Sciatic nerve (tissue), 2 donors: ENCODE measurements at places on chromosomes 16 and 17.
A peak's percentile ranks its signal among the peaks of the same experiment; 100 is the strongest.

- no peak for DNase-seq
Observed at GRCh38 chr16:11306997-11307638, 26.0 kb upstream of the PRM1 start.

DNA sequence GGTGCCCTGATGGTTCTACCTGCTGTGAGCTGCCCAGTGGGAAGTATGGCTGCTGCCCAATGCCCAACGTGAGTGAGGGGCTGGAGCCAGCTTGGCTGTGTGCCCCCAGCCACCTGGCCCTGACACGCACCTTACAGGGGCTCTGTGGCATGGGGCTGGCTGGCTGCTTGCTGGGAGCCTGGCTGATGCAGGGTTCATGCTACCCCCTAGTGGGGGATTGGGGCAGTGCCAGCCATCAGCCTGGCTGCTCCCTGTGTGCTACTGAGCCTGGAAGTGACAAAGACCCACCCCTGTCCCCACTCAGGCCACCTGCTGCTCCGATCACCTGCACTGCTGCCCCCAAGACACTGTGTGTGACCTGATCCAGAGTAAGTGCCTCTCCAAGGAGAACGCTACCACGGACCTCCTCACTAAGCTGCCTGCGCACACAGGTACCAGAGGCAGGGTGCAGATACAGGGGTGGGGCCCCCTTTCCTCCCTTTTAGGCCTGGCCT lies 5.7 kb downstream of the GRN start:
- no peak for DNase-seq

DNA sequence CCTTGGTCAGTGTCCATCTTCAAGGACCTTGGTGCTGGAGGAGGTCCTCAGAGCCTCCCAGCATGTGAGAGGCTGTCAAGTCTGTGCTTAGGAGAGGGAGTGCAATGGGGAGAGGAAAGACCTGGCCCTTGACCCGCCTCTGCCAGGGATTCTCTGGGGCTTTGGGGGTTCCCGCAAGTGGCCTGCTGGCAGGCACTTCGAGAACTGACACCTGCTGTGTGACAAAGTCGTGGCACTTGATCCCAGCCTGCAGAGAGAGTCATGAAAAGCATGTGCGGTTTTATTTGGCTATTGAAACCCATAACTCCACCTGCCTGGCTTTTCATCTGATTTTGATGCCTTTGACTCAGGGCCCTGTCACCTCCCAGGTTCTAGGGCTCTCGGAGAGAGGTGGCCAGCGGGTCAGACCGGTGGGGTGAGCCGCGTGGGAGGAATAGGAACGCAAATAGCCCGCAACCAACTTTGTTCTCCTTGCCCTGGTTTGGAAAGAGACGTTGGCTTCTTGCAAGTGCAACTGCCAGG lies 42.8 kb upstream of the GSE1 start:
- no peak for DNase-seq

DNA sequence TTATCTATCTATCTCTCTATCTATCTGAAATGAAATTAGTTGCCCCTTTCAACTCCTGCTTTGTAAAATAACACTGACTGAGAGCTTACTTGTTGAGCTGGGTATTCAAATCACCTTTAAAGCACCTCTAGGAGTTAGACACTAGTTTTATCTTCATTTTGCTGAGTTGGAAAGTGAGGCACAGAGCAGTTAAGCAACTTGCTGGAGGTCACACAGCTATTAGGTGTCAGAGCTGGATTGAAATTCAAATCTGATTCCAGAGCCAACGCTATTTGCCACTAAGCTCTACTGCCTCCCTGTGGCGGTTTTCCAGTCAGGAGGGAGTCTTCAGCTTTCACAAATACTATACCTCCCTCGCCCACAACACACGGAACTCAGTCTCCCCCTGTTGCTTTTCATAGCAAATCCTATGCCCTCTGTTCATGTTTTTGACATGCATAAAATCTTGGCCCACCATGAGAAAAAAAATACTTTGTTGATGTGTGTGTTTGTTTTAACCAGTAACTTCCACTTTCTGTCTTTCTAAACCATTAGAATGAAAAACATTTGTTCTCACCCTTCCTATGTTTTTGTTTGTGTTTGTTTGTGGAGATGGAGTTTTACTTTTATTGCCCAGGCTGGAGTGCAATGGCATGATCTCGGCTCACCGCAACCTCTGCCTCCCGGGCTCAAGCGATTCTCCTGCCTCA lies 74.8 kb upstream of the SMURF2 start:
- DNase-seq, result no peak

GRCh38 chr16:12803203-12804093 lies at the start of gene CPPED1:
Gene CPPED1, minus strand, starts transcription at chr16:12803887. Its CDS starts 111 bp downstream, at chr16:12803776.
- DNase-seq, result peak; percentile 93

GRCh38 chr16:23742766-23743165 lies 12.1 kb upstream of the CHP2 start:
- no peak for DNase-seq

DNA sequence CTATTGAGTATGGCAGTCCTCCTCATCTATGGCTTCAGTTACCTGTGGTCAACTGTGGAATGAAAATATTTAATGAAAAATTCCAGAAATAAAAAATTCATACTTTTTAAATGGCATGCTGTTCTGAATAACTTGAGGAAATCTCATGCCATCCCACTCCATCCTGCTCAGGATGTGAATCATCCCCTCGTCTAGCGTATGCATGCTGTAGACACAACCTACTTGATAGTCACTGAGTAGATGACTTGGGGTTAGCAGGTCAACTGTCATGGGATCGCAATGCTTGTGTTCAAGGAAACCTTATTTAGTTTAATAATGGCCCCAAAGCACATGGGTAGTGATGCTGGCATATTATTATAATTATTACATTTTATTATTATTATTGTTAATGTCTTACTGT lies 4.8 kb upstream of the VAC14 start:
- no peak for DNase-seq

GRCh38 chr17:45146890-45147580 lies 1.2 kb upstream of the HEXIM1 start:
- DNase-seq, result peak; percentile 87

- DNase-seq, result no peak
Observed at GRCh38 chr17:81515530-81516041, 3.0 kb upstream of the ACTG1 start.

DNA sequence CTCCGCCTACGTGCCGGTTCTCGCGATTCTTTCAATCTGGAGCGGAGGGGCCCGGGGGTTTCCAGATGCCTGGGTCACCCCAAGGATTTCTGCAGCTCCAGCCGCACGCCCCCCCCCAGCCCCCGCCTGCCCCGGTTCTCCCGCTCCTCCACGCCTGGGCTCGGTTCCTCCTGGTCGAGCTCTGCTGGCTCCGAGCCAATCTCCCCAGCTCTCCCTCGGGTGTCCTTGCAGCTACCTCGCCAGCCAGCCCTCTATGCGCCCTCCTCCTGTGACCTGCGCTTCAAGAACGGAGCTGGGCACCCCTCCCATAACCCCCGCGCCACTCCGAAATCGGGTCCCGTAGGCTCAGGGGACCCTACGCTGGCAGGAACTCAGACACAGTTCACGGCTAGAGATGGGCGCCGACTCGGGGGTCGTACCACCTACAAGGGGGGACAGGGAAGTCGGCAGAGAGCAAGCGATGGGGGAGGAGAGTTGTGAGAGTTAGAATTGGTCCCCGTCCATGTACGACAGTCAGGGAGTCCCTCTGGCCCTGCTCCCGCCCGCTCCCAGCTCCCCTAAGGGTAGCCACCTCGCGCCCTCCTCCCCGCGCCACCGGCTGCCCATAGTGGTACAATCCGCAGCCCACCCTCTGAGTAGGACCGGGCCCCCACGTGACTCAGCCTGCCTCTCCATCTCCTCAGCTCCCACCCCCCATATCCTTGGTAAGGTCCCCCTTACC lies 961 bp downstream of the FGF11 start:
- DNase-seq, result peak; percentile 79

- no peak for DNase-seq
Observed at GRCh38 chr17:2250140-2251095, 53.2 kb downstream of the SMG6 start.

DNA sequence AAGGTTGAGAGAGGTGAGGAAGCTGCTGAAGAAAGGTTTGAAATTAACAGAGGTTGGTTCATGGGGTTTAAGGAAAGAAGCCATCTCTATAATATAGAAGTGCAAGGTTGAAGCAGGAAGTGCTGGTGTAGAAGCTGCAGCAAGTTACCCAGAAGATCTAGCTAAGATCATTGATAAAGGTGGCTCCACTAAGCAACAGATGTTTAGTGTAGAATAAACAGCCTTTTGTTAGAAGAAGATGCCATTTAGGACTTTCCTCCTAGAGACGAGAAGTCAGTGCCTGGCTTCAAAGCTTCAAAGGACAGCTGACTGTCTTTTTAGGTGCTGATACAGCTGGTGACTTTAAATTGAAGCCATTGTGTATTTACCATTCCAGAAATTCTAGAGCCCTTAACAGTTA lies 29.3 kb downstream of the GOSR1 start:
- no peak for DNase-seq

- DNase-seq, result no peak
Observed at GRCh38 chr16:77820340-77820739, 32.0 kb downstream of the VAT1L start.

GRCh38 chr17:7654832-7655540 lies 4.3 kb downstream of the ATP1B2 start:
- DNase-seq, result no peak

DNA sequence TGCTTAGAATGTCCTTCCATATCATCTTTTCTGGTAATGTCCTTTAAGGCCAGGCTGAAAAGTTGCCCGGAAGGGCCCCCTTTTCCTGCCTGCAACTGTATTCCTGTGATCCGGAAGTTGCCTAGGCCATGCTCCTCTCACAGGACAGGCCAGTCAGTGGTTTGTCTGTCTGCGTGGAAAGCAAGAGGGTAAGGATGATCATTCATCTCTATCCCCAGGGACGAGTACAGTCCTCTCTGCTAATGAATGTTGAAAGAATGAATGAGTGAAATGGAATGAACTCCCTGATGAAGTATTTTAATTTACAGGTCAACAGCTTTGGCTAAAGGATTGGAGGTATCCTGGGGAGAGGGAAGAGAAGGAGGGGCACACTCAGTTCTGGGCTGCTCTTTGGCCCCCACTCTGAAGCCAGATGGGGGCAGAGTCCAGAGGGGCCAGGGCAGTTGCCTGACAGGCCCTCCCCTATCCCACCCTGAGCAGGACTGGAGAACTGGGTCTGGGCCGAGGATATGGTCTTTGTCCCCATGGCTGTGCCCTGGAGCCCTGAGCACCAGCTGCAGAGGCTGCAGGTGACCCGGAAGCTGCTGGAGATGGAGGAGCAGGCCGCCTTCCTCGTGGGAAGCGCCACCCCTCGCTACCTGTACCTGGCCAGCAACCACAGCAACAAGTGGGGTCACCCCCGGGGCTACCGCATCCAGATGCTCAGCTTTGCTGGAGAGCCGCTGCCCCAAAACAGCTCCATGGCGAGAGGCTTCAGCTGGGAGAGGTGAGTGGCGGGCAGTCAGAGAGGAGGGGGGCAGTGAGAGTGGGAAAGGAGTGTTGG lies 3.2 kb downstream of the AOC3 start:
- peak; percentile 45 for DNase-seq

DNA sequence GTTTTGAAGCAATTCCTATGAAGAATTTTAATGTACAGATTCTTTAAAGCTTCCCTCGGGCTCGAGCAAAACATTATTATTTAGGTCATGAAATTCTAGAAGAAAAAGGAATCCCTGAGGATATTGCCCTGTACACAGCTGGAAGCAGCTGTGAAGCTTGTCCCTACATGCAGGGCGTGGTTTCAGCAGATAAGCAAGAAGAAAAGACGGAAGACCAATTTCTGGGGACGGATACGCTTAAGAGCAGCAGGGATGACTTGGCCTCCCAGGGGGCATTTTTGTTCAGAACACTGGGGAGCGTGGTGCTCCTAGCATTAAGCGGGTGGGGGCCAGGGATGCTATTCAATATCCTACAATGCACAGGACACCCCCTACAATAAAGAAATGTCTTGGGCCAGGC lies 34.3 kb downstream of the LITAF start:
- no peak for DNase-seq

DNA sequence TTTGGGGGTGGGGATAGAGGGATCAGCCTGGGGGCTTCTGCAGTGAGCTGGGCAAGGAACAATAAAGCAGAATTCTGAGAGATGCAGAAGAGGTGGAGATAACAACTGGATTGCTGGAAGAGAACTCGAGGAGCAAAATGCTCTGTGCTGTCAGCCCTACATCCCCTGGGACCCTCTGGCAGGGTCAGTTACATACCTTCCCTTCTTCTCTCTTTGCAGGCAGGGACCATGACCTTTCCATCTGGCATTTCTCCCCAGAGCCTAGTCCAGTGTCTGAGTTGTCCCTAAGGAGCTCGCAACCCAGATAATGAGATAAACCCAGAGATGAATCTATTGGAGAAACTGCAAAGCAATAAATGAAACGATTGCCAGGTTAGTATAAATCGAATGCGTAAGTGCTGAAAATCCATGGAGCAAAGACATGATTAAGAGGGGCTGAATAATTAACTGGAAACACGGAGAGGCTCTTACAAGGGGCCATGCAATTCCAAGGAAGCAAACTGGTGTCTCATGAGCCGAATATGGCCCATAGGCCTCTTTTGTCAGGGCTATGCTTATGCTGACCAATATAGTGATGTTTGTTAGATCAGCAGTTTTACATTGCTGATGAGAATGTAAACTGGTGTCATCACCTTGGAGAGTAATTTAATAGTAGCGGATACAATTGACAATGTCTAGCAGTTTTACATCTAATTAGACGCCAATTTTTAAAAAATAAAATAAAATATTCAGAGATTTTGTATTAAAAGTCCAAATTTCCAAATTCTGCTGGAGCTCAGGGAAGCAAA lies 129.4 kb upstream of the IRX5 start:
- DNase-seq, result no peak

- peak; percentile 73 for DNase-seq
Observed at GRCh38 chr17:77471984-77472461, 331.3 kb downstream of the SEC14L1 start.

- DNase-seq, result no peak
Observed at GRCh38 chr17:3282901-3283300, 15.3 kb downstream of the OR3A1 start.

DNA sequence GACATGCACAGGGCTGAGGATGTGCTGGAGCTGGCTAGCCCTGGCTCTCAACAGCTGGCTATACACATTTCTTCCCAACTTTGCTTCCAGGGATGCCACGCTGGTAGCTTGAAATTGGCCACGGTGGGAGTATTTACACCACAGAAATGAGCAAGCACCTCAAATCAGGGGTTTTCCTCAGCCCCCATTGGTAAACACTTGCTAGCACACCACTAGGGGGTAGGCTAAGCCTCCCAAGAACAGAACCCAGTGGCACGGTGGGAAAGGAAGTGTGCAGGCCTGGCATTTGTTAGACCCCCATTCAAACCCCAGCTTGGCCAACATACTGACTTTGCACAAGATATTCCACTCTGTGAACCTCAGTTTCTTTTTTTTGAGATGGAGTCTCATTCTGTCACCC lies 12.9 kb downstream of the DRC3 start:
- no peak for DNase-seq

DNA sequence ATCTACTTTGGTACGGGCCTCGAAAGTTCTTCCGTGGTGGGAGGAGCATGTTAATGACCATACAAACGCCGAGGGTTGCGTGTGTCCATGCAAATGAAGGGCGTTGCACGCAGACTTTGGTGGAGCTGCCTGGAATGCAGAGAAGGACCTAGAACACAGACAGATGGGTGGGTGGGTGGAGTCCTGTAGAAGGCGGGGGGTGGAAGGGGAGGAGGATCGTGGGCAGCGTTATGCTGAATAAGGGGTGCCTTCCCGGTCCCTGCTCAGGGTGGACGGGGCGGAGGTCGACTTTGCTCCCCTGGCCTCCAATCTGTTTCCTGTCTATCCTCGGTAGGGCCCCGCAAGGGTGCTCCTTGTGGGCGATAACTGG lies 795 bp upstream of the PAQR4 start:
- no peak for DNase-seq

GRCh38 chr17:16083223-16083622 lies 83.6 kb downstream of the TTC19 start:
- DNase-seq, result no peak

- no peak for DNase-seq
Observed at GRCh38 chr17:17750881-17751280, 69.6 kb downstream of the RAI1 start.

GRCh38 chr16:65954446-65954845 lies 412.0 kb upstream of the CDH5 start:
- DNase-seq, result no peak
